ENCODE measurements at places on chromosomes 13 and 19.

DNA sequence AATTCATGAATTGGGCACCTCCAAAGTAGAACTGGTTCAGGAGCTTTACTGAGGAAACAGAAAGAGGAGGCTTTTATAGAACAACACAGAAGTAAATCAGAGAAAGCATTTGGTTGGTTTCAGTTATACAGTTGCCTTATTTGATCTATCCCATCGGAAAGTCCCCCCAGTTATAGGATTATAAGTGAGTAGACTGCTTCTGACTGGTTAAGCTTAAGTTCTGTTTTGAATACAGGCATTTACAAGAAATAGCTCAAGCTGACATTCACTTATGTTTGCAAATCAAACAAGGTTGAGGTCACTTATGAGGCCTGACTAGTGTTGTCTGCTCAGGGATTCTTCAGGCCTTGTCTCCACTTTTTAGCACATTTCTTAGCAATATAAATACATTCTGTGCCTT lies 857.4 kb downstream of the EFNB2 start:
- no peak overlapping the region for H3K4me3 ChIP-seq
- no peaks in the 10 kb centered on the region for H3K36me3 ChIP-seq
- peak; percentile 49 for DNase-seq

GRCh38 chr13:105805892-105806627 lies 729.4 kb downstream of the EFNB2 start:
- no peaks in the 10 kb centered on the region for H3K27me3 ChIP-seq
- DNase-seq, result no peak
- no peak overlapping the region for H3K4me3 ChIP-seq
- no peaks in the 10 kb centered on the region for H3K4me1 ChIP-seq

DNA sequence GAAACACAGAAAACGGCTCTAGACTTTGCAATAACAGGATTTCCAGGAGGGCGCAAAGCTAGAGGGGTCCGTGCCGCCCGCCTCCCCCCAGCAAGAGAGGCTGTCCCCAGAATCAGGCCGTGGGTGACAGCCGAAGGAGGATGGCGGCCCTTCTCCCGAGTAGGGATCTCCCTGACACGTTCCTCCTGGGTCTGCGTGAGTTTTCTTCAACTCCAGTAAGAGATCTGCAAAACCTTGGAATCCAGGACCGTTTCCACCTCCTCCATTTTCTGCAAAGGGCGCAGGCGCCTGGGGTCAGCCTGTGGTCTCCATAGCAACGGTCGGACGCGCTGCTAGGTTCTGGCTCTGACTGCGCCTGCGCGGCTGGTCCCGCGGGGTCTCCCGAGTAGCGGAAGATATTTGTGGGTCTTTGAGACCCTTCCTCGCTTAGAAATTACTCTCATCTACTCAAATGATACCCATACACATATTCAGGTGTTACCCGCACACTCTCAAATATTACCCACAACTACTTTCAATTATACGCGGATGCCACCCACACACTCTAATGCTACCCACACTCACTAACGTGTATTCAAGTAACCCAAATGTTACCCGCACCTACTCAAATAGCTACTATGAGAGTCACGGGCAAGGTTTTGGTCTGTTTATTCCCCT lies 2.1 kb downstream of the PNMA8C start:
- no peak overlapping the region for H3K4me3 ChIP-seq
- DNase-seq, result no peak
- no peak overlapping the region for H3K27ac ChIP-seq
- peaks cover 87% of the 10 kb centered on the region for H3K27me3 ChIP-seq

DNA sequence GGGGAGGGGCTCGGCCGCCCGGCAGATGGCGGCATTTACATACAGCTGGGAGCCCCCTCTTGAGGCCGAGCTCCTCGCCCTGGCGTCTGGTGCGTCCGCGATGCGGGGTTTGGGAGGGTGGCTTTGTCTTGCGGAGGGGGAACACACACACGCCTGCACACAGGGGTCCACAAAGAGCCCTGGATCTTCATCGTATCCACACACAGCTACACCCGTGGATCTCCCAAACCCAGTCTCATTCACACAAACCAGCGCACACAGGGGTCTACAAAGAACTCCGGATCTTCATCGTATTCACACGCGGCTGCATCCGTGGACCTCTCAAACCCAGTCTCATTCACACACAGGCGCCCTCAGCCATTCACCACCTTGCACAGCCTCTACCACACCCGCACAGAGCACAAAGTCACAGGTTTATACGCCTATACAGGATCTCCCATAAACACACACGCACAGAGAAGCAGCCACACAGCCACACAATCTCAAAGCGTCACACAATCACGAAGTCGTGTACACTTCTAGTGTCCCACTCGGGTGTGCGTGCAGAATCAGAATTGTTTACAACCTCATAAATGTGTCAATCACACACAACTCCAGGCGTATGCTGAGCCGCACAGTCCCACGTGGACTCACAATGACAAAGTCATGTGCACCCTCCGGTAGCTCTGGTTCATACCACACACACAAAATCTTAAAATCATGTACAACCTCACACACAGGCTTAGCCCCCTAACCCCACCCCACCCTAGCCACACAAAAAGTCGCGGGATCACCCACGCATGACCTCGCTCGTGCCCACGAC lies 550 bp upstream of the DLL3 start:
- DNase-seq, result peak; percentile 27
- peaks cover 13% of the 10 kb centered on the region for H3K4me1 ChIP-seq
- H3K4me3 ChIP-seq, result peak overlapping the region; percentile 44
- H3K27me3 ChIP-seq, result peaks cover 67% of the 10 kb centered on the region
- H3K36me3 ChIP-seq, result no peaks in the 10 kb centered on the region
- H3K27ac ChIP-seq, result no peak overlapping the region

DNA sequence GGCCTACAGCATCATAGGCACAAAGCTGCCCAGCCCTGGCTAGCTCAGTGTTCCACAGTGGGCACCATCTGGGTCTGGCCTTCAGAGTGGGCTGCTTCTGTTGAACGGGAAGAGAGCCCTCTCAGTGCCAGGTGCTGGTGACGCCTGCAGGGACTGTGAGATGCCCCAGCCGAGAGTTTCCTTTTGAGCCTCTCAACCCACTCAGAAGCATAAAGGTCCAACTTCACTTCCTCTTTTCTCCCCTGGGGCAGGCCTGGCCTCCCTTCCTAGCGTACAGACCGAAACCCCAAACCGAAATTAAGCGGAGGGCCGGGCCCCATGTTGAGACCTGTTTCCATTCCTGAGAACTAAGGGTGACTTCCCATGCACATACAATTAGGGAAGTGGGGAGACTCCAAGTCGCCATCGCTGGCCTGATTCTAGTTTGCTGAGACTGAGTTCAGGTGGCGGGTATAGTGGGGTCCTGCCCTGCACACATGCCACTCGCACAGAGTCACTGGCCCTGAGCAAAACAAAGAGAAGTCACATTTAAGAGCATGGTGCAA lies 6.9 kb downstream of the RAB8A start:
- H3K4me1 ChIP-seq, result peaks cover 58% of the 10 kb centered on the region
- peaks cover 10% of the 10 kb centered on the region for H3K36me3 ChIP-seq
- H3K27me3 ChIP-seq, result no peaks in the 10 kb centered on the region
- DNase-seq, result peak; percentile 92
- peak overlapping the region; percentile 96 for H3K27ac ChIP-seq
- H3K4me3 ChIP-seq, result no peak overlapping the region

DNA sequence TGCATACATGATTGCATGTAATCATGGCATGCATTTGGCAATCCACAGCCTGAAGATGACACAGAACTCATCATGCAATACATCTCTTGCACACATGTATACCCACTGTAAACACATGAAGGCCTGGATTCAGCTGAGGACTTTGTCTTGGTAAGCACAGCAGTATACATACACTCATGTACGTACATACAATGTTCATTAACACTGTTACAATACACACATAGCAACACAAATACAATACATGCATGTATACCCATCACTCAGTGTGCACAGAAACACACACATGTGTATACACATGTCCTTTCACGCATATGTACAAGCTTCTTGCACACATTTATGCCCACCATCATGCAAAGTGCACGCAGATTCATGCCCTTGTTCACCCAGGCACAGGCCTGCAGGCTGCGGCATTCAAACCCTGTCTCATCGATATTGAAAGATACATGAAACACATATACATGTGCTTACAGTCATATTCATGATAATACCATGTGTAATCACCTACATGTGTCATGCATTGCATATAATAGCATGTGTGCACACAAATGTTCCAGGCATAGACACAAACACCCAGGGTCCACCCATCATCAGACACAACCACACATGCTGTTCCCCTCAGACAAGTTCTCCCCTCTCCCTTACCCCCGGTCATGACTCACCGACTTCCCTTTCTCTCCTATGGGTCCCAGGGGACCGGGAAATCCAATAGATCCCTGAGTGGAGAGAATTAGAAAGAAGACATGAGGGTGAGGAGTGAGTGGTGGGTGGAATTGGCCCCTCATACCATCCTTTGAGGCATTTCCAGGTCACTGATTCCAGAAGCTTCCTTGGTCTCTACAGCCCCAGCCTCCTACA lies 28.7 kb downstream of the COL5A3 start:
- no peak for DNase-seq
- H3K4me3 ChIP-seq, result no peak overlapping the region
- H3K27me3 ChIP-seq, result peaks cover 41% of the 10 kb centered on the region

- H3K36me3 ChIP-seq, result no peaks in the 10 kb centered on the region
- no peak overlapping the region for H3K27ac ChIP-seq
- peaks cover 6% of the 10 kb centered on the region for H3K27me3 ChIP-seq
- H3K4me3 ChIP-seq, result no peak overlapping the region
- DNase-seq, result no peak
Observed at GRCh38 chr19:45191375-45191774, 12.8 kb downstream of the BLOC1S3 start.

GRCh38 chr13:113170511-113170910 lies 12.1 kb downstream of the PROZ start:
- no peak overlapping the region for H3K27ac ChIP-seq
- 0 out of 2 replicates have a peak, but pooled peaks cover 3% of the 10 kb centered on the region for H3K36me3 ChIP-seq
- no peak overlapping the region for H3K4me3 ChIP-seq
- H3K27me3 ChIP-seq, result no peaks in the 10 kb centered on the region
- no peaks in the 10 kb centered on the region for H3K4me1 ChIP-seq

- no peak overlapping the region for H3K4me3 ChIP-seq
- H3K36me3 ChIP-seq, result peaks cover 26% of the 10 kb centered on the region
- DNase-seq, result no peak
- H3K27ac ChIP-seq, result no peak overlapping the region
Observed at GRCh38 chr13:114264886-114265611, 16.4 kb upstream of the UPF3A start.

GRCh38 chr13:83086088-83086487 lies 796.2 kb downstream of the SLITRK1 start:
- no peaks in the 10 kb centered on the region for H3K4me1 ChIP-seq
- no peaks in the 10 kb centered on the region for H3K27me3 ChIP-seq
- H3K27ac ChIP-seq, result no peak overlapping the region
- H3K36me3 ChIP-seq, result no peaks in the 10 kb centered on the region
- DNase-seq, result no peak
- no peak overlapping the region for H3K4me3 ChIP-seq

- H3K4me1 ChIP-seq, result peaks cover 1% of the 10 kb centered on the region
- no peak for DNase-seq
- H3K4me3 ChIP-seq, result no peak overlapping the region
- H3K36me3 ChIP-seq, result no peaks in the 10 kb centered on the region
Observed at GRCh38 chr19:10724573-10725071, 6.7 kb downstream of the DNM2 start.

GRCh38 chr13:37806666-37807065 lies 62.9 kb downstream of the TRPC4 start:
- no peak overlapping the region for H3K27ac ChIP-seq
- H3K4me3 ChIP-seq, result no peak overlapping the region
- DNase-seq, result no peak
- H3K4me1 ChIP-seq, result no peaks in the 10 kb centered on the region

DNA sequence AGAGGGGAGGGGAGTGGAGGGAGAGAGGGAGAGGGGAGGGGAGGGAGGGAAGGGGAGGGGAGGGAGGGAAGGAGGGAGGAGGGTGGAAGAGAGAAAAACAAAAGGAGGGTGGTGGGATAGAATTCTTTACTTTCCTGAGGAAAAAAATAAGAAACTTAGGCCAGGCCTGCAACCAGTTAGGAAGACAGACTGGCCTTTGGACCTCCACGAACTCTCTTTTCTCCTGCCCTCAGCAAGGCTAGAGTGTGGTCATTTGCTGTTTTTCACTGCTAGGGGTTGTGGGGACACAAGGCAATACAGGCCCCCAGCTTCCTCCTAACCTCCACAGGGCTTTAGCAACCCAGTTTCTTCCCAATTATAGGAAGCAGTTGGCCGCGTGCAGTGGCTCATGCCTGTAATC lies 4.2 kb downstream of the CCDC8 start:
- no peaks in the 10 kb centered on the region for H3K4me1 ChIP-seq
- H3K27ac ChIP-seq, result no peak overlapping the region
- peaks cover 84% of the 10 kb centered on the region for H3K27me3 ChIP-seq
- H3K4me3 ChIP-seq, result no peak overlapping the region
- DNase-seq, result no peak

DNA sequence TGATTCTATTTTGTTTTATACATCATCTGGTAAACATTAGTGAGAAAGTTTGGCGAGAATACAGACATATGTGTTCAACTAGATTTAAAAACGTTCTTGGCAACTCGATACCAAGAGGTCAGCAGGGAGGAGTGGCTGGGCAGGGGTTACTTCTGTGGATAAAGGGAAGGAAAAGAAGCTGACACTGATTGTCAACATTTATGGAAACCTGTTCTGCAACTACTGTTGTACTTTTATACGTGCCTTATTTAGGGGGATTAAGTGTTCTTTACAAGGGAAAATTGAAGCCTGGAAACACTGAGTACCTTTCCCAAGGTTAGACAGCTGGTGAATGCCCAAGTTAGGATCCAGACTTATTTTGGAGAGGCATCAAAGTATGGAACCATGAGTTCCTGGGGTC lies 65.0 kb downstream of the MTUS2 start:
- H3K27ac ChIP-seq, result no peak overlapping the region
- H3K4me3 ChIP-seq, result no peak overlapping the region
- H3K27me3 ChIP-seq, result no peaks in the 10 kb centered on the region
- no peaks in the 10 kb centered on the region for H3K36me3 ChIP-seq

- no peak overlapping the region for H3K27ac ChIP-seq
- no peak overlapping the region for H3K4me3 ChIP-seq
- no peak for DNase-seq
- H3K36me3 ChIP-seq, result no peaks in the 10 kb centered on the region
- no peaks in the 10 kb centered on the region for H3K4me1 ChIP-seq
Observed at GRCh38 chr13:58461217-58461616, 829.7 kb downstream of the PCDH17 start.

DNA sequence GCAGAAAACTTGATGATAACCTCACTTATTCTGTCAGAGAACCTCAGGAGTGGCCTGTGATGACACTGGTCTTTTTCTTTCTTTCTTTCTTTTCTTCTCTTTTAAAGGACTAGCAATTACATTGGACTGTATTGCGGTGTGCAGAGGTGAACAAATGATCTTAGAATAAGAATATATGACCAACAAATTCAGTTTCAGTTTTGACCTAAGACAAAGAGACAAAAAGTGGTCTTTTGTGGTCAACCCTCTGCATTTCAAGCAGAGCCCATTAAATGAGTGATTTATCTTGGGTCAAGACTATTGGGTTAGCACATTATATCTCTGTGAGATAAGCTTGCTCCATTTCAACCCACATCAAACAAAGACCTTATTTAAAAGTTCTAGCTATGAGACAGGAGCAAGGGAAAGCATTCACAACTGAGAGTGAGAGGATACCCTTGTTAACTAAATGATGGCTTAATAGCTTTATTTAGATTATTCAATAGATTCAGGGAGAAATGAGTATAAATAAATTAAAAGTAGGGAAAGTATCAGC lies 644.4 kb downstream of the PCDH9 start:
- no peaks in the 10 kb centered on the region for H3K4me1 ChIP-seq
- DNase-seq, result no peak
- H3K27ac ChIP-seq, result no peak overlapping the region
